ENCODE measurements at places on chromosomes 11 and 22. TPM values are rescaled to one million over a fixed set of nuclear protein-coding genes. Genes with fewer than 3 reads are reported as not detected.

CHST1 gene
- total RNA-seq = 13.2 TPM

GRCh38 chr11:115930291-115930690 lies 426.1 kb upstream of the CADM1 start:
- no peak for DNase-seq

DNA sequence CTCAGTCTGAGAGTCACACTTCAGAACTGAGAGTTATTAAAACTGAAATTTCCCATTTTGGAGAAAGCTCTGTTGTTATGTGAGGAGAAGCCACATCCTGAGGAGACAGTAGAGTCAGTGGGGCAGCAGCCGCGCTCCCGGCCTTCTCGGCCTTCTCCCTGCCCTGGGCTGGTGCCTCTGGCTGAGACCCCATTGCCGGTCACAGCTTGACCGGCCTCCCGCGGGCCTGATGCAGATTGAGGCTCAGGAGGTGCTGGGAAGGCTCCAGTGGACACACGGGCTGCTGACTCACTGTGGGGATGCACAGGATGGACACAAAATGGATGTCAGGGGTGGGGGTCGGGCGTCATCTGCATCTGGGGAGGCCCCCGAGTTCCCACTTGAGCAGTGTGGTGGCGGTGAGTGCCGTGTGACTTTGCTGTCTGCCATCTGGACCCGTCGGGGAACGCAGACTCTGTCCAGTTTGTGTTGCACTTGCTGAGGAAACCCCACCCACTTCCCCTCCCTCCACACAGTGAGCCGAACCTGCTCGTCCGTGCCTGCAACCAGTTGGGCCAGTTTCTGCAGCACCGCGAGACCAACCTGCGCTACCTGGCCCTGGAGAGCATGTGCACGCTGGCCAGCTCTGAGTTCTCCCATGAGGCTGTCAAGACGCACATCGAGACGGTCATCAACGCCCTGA lies 50.1 kb downstream of the MUC6 start:
- DNase-seq = no peak

- DNase-seq = peak; percentile 40
Measured at GRCh38 chr11:58068655-58069054, 37.9 kb downstream of the OR6Q1 start.

GRCh38 chr11:112632866-112633505 lies 328.2 kb upstream of the NCAM1 start:
- DNase-seq = no peak

DNA sequence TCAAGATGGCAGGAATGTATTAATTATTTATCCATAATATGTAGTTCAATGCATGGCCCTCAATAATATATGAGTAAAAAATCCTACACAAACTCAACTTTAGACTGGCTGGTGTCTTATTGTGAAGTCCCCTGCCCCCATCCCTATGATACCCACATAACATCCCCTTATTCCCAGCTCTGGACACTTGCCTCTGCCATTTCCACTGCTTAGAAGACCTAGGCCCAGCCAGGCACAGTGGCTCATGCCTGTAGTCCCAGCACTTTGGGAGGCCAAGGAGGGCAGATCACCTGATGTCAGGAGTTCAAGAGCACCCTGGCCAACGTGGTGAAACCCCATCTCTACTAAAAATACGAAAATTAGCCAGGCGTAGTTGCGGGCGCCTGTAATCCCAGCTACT lies 84.4 kb downstream of the BDNF start:
- DNase-seq = no peak
